ENCODE measurements at places on chromosomes 3 and 15. TPM values are rescaled to one million over a fixed set of nuclear protein-coding genes. Genes with fewer than 3 reads are reported as not detected.

DNA sequence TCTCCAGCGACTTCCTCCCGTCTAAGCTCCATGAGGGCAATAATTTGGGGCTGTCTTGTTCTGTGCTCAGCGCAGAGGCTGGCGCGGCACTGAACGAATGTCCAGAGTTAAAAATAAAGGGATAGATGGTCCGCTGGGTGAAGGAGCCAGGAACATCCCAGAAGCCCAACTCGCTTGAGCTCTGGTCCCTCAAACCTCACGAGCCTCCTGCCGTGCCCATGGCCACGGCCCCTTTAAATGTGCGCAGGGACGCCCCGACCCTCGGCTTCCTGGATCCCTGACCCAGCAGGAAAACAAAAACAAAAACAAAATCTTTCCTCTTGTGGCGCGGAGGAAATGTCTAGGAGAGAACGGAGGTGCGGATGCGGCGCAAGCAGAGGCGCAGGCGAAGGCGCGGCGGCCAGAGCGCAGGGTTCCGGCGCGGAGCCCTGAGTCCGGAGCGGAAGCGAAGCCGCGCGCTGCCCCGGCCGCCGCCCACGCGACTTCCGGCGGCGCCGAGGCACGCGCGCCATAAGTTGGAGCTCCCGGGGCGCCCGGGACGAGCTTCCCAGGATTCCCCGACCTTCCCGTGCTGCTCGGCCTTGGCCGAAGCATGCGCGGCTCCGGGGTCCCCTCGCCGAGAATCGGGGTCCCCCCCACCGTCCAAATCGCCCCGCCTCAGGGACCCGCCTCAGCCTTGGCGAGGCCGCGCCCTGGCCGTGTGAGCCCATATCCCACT, 52.9 kb upstream of the WNT7A start:
- peaks cover 8% of the 10 kb centered on the region for H3K4me1 ChIP-seq
- DNase-seq: peak; percentile 82
- H3K4me3 ChIP-seq: no peak overlapping the region

DNA sequence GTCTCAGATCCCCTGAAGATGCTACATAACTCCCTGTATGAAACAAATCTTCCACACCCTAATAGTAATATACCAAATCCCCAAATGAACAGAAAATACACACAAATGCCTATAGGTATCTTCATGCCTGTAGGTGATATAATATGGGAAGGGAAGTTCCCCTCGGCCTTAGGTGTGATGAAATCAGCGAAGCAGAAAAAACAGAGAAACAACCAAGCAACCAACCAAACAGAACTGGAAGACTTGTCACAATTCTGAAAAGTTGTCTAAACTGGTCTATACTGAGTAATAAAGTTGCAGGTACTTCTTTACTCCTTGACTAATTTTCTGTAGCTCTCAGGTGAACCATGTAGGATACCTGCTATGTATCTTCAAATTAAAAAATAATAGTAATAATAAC, 82.2 kb upstream of the SATB1 start:
- H3K27me3 ChIP-seq: no peaks in the 10 kb centered on the region
- DNase-seq: no peak
- no peak overlapping the region for H3K27ac ChIP-seq
- no peak overlapping the region for H3K4me3 ChIP-seq
- H3K36me3 ChIP-seq: no peaks in the 10 kb centered on the region

The PLA2G4E gene
- not detected for total RNA-seq

The LSMEM2 gene
- not detected for total RNA-seq

- H3K4me3 ChIP-seq: no peak overlapping the region
- DNase-seq: no peak
- peaks cover 9% of the 10 kb centered on the region for H3K4me1 ChIP-seq
- no peaks in the 10 kb centered on the region for H3K36me3 ChIP-seq
- no peak overlapping the region for H3K27ac ChIP-seq
- H3K27me3 ChIP-seq: no peaks in the 10 kb centered on the region
Observed at GRCh38 chr3:13042127-13042701, 31.0 kb downstream of the IQSEC1 start.

GRCh38 chr3:122727766-122728165, 47.1 kb downstream of the PARP14 start:
- H3K4me3 ChIP-seq: no peak overlapping the region
- no peaks in the 10 kb centered on the region for H3K4me1 ChIP-seq
- H3K27me3 ChIP-seq: no peaks in the 10 kb centered on the region
- no peak for DNase-seq

DNA sequence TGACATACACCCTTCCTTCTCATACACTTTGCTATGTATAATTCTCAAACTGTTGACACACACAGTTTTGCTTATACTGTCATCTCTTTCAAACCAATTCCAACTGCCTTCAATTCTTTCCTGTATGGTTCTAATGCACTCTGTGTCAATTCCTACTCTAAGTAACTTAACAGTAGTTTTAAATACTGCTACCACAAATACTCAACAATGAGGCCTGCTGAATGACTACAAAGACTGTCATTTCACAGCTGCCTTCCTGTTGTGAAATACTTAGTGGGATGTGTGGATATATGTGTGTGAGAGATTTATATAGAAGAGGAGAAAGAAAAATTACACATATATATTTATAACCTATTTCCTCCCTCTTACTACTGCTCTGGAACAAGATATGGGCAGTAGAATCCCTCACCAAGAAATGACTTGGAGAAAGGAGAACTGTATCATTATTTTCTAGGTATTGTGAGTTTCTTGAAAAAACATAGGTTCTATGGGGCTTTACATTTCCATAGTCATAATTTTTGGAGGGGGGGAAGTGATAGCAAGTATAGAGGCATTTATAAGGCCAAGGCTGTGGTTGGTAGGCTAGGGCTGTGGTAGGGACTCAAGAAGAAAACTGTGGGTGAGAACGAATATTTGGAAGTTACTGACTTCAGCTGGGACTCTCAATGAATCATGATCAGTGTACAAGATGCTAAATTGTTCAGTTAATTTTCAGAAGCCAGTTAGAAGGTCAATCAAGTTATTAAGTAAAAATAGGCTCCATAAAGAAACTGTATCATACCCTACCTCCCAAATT, 88.7 kb downstream of the ANKRD28 start:
- H3K27me3 ChIP-seq: no peaks in the 10 kb centered on the region
- H3K27ac ChIP-seq: no peak overlapping the region
- H3K4me3 ChIP-seq: no peak overlapping the region
- H3K36me3 ChIP-seq: peaks cover 11% of the 10 kb centered on the region

All from upper lobe of left lung (tissue), 6 donors.